Right renal pelvis (tissue), 4 donors: ENCODE measurements at places on chromosomes 2 and 18.

DNA sequence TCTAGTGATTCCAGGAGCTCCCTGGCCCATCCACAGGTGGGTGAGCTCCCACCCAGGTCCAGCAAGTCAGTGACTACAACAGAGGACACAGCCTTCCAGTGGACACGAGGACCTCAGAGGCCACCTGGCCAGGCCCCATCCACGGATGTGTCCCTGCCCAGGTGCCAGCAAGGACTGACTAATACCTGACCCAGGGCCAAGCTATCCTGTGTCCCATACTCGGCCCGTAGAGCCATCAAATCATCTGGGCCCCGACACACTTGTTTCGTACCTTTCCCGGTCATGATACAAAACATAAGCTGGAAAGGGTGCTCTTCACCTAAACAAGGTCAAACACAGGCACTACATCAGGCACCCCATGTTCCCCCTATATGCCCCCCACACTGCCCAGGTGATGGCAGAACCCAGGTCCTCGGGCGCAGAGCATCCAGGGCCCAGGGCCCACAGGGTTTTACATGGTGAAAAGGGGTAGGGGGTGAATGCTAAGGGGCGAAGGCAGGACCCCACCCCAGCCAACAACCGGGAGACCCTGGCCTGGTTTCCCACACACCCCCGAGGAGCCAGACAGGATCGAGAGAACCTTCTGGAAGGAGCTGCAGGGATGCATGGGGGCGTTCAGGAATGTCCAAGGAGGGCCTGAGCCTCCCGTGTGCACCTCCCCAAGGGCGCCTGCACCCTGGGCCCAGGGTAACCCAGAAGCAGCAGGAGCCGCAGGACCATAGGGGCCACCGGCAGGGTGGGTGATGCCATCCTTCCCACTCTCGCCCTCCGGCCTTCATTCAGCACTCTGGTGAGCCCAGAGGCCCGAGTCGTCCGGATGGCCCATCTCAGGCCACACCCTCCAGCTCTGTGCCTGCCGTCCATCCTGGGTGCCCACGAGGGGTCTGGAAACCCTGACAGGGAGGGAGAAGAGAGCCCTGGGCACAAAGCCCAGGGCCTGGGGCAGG is 94.3 kb downstream of the HDAC4 start:
- DNase-seq, result no peak

DNA sequence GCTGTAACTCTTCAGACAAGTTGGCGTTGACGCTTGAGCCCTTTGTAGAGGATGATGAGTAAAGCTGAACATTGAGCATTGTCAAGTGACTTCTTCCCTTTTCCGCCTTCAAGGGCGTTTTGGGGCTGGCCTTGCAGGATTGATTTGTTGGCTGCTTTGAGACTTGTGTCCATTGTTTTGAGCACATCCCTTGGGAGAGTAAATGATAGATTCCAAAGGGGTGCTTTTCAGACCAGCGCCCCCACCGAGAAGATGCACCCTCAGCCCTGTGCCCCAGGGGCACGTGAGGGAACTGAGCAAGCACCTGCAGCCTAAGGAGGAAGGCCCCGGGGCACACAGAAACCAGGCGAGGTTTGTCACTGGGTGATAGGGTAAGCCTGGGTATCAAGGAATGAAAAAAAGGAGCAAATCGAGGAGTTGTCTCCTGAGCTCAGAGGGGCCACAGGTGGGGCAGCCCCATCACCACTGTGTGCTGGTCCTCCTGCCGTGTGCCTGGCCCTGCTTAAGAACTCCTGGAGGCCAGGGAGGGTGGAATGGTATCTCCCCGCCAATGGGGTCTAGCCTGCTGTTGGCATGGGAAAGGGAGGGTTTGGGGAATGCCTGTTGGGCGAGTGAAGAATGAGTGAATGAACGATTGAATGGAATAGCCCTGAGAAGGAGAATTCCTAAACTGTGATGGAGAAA is 64.0 kb downstream of the RAB31 start:
- DNase-seq, result no peak

- DNase-seq, result no peak
Observed at GRCh38 chr2:23615216-23616020, 230.4 kb downstream of the KLHL29 start.

GRCh38 chr2:159735648-159736047 is 23.3 kb downstream of the MARCHF7 start:
- DNase-seq, result no peak

DNA sequence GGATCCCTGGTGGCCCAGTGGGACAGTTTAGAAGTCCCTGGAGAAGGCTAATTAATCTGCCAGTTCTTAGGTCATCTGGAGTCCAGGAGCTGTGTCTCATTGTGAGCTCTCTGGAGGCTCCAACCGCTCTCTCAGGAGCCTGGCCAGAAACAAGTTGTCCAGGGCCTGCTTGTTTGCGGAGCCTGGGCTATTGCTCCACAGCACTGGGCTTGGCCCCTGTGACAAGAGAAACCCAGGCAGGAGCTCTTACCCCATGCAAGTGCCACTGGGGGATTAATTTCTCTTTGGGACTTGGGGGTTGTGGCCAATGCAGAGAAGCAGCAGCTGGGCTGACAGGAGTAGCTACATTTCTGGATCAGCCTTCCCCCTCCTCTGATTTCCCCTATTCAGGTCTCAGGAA is 24.5 kb upstream of the TNP1 start:
- DNase-seq, result no peak

- no peak for DNase-seq
Observed at GRCh38 chr2:225597911-225598310, 198.4 kb downstream of the NYAP2 start.

DNA sequence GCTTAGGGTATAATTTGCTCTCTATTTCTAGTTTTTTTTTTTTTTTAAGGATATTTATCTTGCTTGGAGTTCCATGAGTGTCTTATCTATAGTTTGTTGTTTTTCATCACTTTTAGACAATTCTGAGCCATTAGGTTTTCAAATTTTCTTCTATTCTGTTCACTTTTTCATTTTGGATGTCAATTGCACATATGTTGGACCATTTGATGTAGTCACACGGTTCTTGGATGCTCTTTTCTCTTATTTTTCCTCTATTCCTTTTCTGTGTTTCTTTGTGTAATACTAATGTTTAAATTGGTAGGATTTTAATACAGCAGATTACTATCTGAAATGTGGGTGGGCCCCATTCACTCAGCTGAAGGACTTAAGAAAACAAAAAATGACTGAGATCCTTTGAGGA is 292.6 kb downstream of the CALCRL start:
- no peak for DNase-seq

DNA sequence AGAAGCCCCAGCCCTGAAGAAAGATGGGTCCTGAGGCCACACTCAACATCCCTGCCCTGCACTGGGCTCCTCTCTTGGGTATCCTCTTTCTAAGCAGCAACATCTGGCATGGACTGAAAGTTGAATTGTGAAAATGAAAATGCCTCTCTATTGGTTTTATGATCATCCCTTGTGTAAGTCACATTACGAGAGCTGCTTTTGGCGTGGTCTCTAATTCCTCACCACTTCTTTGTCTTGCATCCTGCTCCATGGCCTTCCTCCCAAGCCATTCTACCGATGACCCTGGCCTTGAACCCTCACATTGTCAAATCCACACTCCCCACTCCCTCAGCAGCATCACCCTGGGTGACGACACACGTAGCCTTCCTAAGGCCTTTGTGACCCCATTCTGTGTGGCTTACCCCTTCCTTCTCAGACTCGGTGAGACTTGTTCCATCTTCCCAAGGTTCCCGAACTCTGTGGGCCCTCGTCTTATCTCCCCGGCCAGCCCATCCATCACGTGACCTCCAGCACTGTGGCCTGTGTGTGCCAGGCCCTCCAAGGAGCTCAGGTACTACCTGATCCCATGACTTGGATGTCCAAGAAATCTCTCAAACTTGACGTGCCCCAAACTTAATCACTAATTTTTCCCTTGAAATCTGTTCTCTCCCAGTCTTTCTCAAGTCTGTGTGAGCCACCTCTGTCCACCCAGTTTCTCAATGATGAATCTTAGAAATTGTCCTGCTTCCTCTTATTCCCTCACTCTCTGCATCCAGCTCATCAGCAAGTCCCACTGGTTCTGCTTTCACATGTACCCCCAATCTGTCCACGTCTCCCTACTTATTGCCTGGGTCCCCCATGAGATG is 194.7 kb upstream of the HS6ST1 start:
- no peak for DNase-seq

DNA sequence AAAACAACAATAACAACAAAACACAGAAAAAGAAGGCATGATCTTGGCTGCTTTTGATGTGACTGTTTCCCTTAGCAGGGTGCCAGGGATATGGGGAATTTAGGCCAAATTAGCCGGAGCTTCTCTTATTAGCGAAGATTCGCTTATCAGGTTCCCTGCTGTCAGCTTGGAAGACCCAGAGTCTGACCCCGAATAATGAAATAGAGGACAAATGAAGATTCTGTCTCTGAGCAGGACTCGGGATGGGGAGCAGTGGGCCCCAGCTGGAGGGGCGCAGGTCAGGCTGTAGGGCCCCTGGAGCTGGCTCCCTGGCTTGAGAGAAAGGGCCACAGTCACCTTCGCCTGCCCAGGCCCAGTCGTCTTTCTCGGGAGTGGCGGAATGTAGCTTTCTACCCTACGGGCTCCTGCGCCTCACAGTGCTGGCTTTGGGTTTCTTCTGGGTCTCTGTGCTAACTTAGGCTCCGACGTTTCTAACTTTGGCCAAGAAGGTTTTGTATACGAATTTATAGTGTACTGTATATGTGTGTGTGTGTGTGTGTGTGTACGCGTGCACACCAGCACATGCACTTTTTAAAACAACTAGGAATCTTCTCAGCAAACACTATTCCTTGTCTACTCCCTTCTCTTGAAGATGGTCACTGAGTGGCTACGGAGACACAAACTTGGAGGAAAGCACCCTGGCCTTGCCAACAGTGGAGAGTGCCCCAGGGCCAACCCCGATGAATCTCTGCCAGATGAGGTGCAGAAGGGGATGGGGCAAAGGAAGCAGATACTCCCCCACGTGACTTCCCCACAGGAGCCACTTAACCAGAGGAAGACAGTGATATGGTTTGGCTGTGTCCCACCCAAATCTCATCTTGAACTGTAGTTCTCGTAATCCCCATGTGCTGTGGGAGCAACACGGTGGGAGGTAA is 195.6 kb upstream of the COPS8 start:
- no peak for DNase-seq

DNA sequence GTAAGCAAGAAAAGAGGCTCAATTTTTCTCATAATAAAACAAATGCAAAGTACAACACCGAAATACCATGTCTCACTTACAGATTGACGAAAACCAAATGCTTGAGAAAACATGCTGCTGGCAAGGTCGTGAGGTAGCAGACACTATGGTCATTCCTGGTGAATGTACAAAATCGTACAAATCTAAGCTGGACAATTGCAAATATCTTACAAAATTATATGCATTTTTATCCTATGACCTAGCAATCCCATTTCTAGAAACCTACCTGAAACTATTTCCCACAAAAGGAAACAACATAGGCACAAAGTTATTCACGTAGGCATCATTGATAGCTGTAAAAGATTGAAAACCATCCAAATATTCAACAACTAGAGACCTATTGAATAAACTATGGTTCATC is 54.0 kb downstream of the SCG2 start:
- DNase-seq, result no peak

DNA sequence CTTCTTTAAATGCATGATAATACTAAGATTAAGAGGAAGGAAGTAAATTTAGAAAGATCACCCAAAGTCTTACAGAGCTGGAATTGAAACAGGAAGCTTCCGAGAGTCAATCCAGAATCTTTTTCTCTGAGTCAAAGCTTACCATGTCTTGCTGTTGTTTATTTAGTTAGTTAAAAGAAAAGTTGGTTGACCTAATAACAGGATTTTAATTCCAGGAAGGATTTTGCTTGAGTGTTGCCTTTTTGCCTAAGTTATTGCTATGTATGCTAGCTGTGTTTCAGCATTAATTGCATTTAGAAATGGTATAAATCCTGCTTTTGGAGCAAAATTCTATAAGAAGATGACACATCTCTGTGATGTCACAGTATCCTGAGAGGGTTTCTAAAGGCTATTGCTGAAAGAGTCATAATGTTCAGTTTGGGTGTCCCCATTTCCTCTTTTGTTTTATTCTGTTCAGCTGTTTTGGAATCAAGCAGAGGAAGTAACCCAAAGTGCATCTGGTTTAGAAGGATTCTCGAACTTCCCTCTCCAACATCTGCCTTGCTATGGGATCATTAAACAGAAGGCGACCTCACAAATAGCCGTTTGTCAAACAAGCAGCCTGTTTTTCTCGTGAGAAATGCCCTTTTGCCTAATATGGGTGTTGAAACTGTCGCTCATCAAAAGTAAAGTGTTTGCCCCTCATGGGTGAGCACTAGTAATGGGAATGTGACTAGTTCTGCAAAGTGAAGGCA is 271.5 kb upstream of the MMADHC start:
- peak; percentile 5 for DNase-seq

DNA sequence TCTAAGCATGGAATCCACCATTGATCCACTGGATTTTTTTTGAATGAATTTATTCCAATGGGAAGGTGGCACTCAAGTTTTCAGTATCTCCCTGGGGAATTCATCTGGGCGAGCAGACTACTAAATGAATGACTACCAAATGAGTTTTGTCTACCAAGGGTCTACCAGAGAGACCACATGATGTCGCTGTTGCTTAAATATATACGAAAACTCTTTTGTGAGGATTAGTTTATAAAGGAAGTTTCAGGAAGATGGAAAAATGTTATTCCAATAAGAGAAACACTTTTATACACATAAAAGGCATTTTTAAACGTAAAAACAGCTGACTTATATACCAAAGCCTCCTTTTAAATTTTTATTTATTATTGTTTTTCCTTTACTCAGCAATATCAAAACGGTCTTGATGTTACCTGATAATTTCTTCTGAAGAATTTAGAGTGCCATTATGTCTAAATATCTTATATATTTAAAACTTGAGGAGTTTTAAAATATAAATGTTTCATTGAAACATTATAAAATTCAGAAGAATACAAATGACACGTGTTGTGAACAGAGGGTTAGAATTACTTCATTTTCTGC is 139.7 kb downstream of the HRH4 start:
- DNase-seq, result peak; percentile 69

DNA sequence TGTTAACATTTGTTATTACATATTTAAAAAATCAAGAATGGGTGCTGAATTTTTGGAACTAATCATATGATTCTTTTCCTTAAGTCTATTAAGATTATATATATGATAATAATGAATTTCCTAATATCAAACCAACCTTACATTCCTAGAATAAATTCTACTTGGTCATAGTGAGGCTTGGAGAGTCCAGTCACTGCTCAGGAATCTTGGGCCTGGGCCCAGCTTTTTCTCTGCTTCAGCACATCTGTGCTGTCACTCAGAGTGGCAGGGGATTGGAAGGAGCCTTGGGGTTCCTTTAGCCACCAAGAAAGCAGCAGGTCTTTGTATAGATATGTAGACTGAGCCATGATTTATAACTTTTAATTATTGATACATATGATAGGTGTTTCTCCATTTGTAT is 19.9 kb upstream of the ZAP70 start:
- no peak for DNase-seq
